Retina (tissue), 1 donor: ENCODE measurements at places on chromosomes 13 and 19.
A peak's percentile ranks its signal among the peaks of the same experiment; 100 is the strongest.

DNA sequence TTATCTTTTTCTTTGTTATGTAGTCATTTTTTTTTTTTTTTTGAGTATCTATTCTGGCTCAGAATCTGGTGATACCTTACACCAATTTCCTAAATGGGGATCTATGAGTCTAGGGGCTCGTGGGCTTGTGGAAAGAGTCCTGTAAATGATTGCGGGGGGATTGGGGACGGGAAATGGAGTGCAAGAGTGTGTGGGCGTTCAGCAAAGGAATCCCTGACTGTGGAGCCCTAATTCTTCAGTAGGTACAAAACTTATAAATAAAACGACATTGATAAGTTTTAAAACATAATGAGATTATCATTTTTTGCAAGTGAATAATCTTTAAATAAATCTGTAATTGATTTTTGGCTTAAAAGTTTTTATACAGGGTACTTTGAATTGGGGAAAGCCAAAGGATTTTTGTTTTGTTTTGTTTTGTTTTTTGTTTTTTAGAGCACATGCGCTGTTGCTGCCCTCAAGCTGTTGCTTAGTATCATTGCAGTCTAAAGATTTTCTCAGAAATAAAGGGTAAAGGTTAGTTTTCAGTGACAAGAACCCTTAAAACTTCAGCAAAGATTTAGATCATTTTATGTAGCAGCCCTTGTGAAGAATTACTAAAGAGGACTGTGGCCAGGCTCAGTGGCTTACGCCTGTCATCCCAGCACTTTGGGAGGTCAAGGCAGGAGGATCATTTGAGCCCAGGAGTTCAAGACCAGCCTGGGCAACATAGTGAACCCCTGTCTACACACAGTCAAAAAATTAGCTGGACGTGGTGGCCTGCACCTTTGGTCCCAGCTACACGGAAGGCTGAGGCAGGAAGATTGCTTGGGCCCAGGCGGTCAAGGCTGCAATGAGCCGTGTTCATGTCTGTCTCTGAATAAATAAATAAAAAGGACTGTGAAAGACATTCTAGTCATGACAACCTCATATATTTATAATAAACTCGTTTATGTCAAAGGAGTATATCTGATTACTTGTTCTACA is 1.7 kb downstream of the ERCC5 start:
- peak; percentile 47 for DNase-seq

- DNase-seq = no peak
These were observed 14.8 kb downstream of the DIAPH3 start for GRCh38 chr13:60148918-60149317.

GRCh38 chr19:54188215-54188871 is 1.0 kb downstream of the MBOAT7 start:
- no peak for DNase-seq

- DNase-seq = no peak
These were observed 31.0 kb downstream of the CILP2 start for GRCh38 chr19:19568802-19569756.

DNA sequence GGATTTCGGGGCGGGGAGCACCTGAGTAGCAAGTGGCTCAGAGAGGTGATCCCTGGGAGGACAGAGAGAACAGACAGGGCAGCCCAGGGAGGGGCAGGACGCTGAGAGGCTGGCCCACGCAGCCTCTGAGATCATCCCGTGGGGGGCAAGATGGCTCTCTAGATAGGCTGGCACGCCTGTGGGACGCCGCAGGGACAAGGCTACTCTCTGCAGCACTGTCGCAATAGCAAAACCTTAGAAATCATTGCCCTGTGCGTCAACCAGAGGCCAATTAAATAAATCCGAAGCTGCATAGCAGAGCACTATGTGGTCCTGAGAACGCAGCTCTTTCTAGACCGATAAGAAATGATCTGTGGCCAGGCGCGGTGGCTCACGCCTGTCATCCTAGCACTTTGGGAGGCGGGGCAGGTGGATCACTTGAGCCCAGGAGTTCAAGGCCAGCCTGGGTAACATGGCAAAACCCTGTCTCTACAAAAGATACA is 5.1 kb downstream of the PEX11G start:
- DNase-seq = no peak

- no peak for DNase-seq
These were observed 10.5 kb upstream of the SLC7A1 start for GRCh38 chr13:29605860-29606526.

- no peak for DNase-seq
These were observed 49.3 kb upstream of the GPR183 start for GRCh38 chr13:99356262-99357091.

- no peak for DNase-seq
These were observed 32.4 kb downstream of the GPX4 start for GRCh38 chr19:1136201-1136600.

- DNase-seq = no peak
These were observed 14.6 kb downstream of the RAB3D start for GRCh38 chr19:11324748-11325389.

GRCh38 chr19:34494601-34495000 is 13.0 kb downstream of the WTIP start:
- DNase-seq = no peak

GRCh38 chr19:1568320-1569019 is at the start of gene MEX3D:
Gene MEX3D, minus strand, starts transcription at chr19:1568325. Its CDS starts 267 bp downstream, at chr19:1568058.
- peak; percentile 76 for DNase-seq

- DNase-seq = no peak
These were observed 3.5 kb upstream of the SLC1A5 start for GRCh38 chr19:46791944-46792343.

GRCh38 chr19:28377077-28377476 is 835.9 kb downstream of the UQCRFS1 start:
- DNase-seq = no peak

DNA sequence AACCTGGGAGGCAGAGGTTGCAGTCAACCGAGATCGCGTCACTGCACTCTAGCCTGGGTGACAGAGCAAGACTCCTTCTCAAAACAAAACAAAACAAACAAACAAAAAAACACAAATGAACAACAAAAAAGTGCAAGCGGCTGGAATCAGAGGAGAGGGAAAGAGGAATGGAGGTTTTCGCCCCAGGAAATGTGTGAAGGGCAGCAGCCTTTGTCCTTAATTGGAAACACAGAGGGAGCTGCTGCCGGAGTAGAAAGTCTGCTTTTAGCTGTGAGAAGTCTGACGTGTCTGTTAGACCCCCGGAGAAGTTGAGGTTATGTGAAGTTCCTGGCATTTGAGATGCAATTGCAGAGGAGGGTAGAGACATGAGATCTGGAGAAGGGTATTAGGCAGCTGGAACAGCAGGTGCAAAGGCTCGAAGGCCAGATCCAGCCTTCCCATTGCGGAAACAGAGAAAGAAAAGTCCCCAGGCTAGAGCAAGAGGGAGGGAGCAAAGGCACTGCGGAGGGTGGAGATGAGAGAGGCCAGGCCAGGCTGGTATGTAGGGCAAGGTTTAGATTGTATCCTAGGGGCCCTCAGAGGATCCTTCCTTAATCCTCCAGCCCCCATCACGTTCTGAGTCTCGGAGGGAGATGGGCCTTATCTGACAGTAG is 473 bp downstream of the TMIGD2 start:
- DNase-seq = no peak

GRCh38 chr13:111850458-111850857 is 216.5 kb upstream of the SOX1 start:
- DNase-seq = no peak

DNA sequence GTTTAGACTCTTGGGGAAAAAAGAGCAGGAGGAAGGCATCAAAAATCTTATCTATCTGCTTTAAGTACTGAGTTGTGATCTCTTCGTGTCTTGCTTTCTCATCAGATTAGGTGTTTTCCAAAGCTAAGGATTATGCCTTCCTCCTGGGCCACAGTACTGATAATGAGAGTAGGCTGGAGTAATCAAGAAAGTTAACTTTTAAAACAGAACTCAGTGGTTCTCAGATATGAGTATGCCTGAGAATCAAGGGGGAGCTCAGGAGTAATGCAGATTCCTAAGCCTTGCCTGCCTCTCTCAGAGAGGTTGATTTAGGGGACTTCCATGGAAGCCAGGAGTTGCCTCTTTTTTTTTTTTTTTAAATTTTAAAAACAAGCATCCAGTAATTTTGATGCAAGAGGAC is 23.5 kb downstream of the CDADC1 start:
- DNase-seq = no peak

GRCh38 chr13:88461272-88462009 is 790.3 kb downstream of the SLITRK5 start:
- no peak for DNase-seq

DNA sequence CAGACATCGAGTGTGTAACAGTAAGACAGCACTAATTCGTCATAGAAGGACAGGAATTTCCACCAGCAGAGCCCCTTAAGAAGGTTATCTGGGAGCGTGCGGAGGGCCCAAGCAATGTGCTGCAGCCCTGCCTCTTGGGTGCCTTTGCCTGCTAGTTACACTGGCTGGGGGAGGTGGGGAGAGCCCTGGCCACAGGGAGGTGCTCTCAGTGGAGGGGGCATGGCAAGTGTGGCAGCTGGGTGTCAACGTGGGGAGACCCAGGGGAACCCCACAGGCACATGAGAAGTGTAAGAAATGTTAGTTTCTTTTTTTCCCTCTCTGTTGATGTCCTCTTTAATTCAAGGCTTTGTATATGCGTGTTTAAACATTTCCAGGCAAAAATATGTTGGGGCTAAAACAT is 50.9 kb upstream of the TMTC4 start:
- no peak for DNase-seq

GRCh38 chr19:16649734-16650133 is 10.2 kb downstream of the SMIM7 start:
- no peak for DNase-seq

DNA sequence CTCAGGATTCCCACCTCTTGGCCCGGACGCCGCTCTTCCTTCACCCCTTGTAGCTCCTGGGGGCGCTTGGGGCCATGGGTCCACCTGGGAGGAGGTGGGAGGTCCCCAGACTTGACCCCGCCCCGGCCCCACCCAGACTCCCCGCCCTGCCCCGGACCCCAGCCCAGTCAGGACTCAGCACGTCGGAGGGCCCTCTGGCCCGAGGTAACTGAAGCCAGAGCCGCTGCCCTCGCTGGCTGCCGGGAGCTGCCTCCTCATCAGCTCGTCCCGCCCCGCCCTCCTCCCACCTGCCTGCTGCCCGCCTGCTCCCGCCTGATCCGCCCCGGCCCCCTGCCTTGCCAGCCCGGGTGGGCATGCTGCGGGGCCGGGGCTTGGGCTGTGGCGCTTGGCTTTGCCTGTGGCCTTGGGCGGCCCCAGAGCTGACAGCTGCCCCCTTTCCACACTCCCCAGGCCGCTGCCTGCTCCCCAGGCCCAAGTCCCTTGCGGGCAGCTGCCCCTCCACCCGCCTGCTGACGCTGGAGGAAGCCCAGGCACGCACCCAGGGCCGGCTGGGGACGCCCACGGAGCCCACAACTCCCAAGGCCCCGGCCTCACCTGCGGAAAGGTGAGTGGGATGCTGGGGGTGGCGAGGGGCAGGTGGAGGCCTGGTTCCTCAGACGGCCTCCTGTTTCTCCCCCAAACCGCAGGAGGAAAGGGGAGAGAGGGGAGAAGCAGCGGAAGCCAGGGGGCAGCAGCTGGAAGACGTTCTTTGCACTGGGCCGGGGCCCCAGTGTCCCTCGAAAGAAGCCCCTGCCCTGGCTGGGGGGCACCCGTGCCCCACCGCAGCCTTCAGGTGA is 9.4 kb downstream of the ARHGAP33 start:
- DNase-seq = no peak
